ENCODE measurements at places on chromosomes 5 and 9.

GRCh38 chr5:174309131-174309795 is 263.8 kb downstream of the NSG2 start:
- DNase-seq = no peak

- no peak for DNase-seq
Observed at GRCh38 chr5:68080282-68081050, 135.1 kb upstream of the PIK3R1 start.

- DNase-seq = no peak
Observed at GRCh38 chr5:116514421-116514970, 60.1 kb downstream of the SEMA6A start.

DNA sequence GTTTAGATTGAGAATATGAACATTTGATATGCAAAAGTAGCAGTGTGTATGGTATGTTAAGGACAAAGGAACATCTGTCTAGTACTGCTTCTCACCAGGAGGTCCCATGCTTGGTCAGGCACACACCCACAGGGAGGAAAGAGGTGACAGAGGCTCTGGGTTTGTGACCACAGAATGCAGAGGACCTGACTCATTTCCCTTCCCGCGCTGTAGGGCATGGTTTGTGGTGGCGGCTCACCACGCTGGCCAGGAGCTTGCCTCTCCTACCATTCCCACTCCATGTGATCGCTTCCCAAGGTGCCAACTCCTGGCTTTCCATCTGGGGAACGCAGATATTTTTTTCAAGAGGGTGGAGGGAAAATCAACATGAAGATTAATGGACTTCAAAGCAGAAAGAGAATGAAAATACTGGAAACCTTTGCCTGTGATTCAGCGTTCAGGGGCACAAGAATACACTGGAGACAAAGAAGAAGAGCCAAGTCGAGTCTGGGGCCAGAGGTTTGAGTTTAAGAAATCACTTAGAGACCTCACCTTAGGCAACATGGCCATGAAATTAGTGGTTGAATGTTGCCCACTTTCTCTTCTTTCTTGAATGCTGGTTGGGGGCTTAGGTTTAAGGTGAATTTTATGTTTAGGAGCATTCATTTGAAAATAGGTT is 477.8 kb downstream of the CCDC171 start:
- DNase-seq = peak; percentile 81

DNA sequence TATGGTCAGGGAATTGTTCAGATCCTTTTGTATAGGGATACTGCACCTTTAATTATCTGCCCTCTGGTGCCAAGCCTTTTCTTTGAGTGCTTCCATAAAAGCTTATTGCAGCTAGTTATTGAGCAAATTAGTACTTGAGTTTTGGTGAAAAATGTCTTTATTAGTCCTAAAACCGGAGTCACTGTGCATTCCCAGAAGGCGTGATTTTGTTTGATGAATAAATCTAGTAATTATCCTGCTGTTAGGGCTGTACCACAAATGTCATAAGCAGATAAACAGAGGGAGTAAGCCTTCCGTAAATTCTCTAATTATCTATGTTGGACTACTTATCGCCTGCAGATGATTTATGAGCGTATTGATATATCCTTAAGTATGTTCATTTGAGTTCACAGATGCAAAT is 620.7 kb upstream of the ARRDC3 start:
- DNase-seq = no peak

Measured in hematopoietic multipotent progenitor cell treated with erythropoietin and hydrocortisone succinate and interleukin-3 and kit ligand, for 4 days (in vitro differentiated cells).